ENCODE measurements at places on chromosomes 7 and 10. TPM values are rescaled to one million over a fixed set of nuclear protein-coding genes. Genes with fewer than 3 reads are reported as not detected.
A peak's percentile ranks its signal among the peaks of the same experiment; 100 is the strongest.

GRCh38 chr10:95819620-95820329 lies 63.8 kb downstream of the ENTPD1 start:
- no peak for DNase-seq

GRK5 gene
- total RNA-seq, result 8.4 TPM

GRCh38 chr7:137241655-137242360 lies 101.7 kb downstream of the PTN start:
- no peak for DNase-seq

HOXA5 gene
- total RNA-seq, result 0.50 TPM

NEUROD6 gene
- not detected for total RNA-seq

DNA sequence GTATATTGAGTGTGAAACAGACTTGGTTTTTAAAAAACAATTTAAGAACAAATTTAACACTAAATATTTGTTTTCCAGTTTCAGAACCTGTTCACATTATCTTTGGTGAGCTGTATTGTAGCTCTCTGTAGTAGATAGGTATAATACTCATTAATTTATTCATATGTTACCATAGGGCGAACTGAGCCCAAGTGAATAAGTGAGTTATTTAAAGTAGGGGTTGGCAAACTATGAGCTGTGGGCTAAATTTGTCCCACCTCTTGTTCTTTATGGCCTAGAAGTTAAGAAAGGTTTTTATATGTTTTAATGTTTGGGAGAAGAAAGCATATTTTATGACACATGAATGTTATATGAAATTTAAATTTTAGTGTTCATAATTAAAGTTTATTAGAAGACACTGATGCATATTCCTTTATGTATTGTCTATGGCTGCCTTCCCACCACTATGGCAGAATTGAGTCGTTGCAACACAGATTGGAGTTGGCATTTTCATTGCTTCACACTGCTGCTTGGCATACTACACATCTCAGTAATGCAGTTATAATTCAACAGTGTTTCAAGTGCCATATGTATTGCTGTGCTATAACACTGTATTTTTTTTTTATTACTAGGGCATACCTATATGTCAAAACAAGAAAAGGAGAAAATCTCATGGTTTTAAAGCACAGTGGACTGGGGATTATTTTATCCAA lies 146.5 kb downstream of the ADK start:
- DNase-seq, result no peak

DNA sequence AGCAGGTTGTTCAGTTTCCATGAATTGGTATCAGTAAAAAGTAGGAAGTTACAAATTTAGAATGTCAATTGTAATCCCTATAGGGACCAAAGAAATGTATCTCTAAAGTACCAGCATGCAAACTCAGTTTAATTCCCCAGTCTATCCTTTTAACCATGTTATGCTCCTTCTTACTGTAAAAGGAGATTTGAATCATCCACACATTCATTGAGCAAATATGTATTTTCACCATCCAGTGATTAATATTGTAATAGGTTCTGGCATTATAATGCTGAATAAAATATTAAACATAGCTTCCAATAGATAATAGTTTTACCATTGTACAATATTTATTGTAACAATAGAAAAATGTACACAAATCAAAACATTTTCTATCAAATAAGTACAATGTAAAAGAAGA lies 228.2 kb upstream of the SEMA3A start:
- DNase-seq, result no peak

DNA sequence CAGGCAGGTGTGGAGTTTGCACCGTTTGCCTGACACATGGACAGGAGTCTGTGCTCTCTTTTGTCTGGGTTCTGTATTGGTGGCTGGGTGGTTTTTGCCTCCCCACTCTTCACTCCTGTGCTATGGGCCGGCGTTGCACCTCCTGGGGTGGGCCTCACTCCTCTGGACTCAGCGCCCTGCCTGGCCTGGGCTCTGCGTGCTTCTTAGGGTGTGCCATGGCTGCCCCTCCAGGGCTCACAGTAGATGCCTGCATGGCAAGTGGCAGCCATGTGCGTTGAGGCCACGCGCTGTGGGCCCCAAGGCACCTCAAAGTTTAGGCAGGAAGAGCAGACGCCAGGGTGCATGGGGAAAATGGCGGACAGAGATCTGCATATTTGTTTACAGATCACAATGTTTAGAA lies 319.8 kb downstream of the ADARB2 start:
- DNase-seq, result no peak

AKR1C1 gene
- total RNA-seq, result 379 TPM

OPTN gene
- 34.8 TPM for total RNA-seq

- no peak for DNase-seq
These were observed 44.2 kb upstream of the FOXL3 start for GRCh38 chr7:245574-246295.

DNA sequence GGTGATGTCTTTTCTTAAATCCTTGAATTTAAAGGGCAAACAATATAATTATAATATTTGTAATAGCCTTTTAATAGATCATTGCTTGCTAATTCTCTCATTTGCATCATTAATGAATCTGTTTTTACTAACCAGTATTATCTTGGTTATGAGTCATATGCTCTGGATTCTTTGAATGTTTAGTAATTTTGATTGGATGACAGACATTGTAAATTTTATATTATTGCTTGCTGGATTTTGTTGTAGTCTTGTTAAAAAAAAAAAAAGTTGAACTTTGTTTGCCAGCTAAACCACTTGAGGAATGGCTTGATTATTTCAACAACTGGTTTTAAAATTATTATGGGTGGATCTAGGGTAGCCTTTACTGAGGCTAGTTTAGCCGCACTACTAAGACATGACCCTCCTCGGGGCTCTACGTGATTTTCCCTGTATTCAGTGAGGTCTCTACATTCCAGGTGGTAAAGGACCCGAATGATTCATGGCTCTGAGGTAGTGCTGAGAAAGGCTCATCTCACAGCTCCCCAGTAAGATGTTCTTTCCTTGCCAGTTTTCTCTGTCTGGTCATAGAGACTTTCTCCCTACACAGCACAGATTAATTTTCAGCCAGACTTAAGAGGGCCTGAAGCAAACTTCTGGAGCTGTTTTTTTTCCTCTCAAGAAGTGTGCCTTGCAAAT lies 8.5 kb downstream of the C10orf90 start:
- no peak for DNase-seq

C10orf143 gene
- total RNA-seq, result 2.9 TPM

DNA sequence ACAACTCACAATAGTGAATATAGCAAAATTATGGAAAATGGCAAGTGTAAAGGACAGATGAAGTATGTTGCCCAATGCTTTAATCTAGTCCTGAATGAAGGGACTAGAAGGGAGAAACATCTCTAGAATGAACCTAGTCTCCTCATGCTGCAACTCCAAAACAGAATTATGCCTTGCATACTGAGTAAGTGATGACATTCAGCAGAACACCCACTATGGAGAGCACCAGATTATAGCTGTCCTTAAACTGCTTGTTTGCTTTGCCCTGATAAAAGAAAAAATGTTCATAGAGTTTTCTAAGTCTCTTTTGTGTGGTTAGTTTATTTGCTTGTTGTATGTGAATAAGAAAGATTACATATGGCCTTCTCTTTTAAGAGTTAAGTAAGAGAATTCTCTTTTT lies 7.8 kb upstream of the HGF start:
- no peak for DNase-seq

GRCh38 chr7:30173058-30173897 lies 38.5 kb downstream of the MTURN start:
- DNase-seq, result no peak

GRCh38 chr7:68734431-68734830 lies 863.8 kb upstream of the AUTS2 start:
- DNase-seq, result no peak

GRCh38 chr10:72058347-72058898 lies 29.9 kb downstream of the SPOCK2 start:
- no peak for DNase-seq

NACAD gene
- 0.05 TPM for total RNA-seq

DNA sequence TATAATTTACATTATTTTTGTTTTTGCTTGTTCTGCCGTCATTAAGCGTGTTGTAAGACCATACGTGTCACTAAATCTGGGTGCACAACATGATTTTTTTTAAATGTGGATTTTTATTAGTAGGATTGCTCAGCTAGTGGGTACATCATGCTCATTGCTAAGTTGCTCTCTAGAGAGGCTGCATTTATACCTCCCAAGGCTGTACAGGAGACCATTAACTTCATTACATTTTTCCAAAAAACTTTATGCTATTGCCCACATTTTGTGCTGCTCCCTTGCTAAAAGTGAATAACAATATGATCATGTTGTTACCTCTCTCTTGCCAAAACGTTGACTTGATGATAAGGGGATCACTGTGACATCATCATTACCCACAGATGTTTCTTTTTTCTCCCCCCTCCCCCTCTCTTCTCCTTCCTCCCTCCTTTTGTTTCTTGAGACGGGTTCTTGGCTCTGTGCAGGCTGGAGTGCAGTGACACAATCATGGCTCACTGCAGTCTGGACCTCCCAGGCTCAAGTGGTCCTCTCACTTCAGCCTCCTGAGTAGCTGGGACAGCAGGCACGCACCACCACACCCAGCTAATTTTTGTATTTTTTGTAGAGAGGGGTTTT lies 65.1 kb downstream of the BMPR1A start:
- no peak for DNase-seq

GRCh38 chr10:113336549-113337130 lies 216.2 kb upstream of the HABP2 start:
- no peak for DNase-seq

ERVW-1 gene
- not detected for total RNA-seq

DNA sequence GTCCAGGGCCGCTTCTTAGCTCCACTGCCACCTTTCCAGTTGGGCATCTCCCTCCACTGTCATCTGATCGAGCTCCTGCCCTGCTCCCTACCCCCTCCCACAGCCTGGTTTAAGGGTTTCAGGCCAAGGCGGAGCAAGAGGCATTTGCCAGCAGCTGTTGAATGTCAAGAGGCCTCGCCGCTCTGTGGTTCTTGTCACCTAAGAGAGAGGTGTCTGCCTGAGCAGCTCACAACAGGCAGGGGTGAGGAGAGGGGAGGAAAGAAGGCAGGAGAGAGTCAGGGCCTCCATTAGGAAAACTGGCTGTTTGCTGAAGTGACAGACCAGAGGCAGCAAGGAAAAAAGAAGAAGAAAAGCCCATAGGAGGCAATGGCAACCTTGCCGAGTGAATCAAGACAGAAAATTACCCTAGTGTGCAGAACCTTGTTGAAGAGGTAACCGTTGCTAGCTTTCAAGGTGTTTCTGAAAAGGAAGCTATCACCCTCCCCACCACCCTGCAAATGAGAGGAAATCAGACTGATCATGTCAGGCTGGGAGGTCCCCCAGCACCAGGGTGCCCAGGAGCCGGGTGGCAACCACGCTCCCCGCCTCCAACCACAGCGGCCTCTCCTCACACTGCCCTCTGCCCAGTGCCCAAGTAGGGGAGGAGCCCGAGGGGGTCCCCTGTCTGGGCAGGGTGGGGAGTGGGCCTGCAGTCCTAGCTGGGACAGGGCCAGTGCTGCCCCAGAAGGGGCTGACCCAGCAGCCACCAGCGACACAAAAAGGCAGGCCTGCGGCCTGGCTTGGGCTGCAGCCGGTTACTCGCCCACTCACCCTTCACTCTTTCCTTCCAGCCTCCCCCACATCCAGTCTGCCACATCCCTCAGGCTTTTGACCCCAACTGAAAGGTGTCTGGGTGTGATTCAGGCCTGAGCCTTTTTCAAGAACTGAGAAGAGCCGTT lies 7.1 kb downstream of the GATA3 start:
- no peak for DNase-seq

DNA sequence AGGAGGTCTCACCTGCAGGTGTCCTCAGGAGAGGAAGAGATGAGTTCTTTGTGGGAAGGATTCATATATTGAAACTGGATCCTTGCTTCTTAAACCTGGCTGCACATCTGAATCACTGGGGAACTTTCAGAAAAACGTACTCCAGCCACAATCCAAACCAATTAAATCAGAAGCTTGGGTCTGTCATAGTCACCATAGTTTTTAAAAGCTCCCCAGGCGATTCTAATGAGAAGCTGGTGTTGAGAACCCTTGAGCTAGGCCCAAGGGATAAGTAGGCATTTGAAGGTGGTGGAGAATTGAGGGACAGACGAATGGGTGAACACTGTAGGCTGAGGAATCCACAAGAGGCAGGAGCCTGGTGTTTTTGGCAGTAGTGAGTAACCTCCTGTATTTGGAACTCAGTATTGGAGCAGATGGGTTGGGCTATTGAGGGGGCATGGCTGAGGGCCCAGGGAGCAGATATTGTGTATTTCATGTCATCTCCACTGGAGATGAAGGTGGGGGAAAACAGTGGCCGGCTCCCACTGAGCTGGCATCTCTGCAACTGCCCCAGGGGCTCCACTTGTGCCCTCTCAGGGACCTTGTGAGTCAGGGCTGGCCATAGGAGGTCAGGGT lies 14.5 kb downstream of the ADCYAP1R1 start:
- DNase-seq, result no peak

ITPRID1 gene
- total RNA-seq, result not detected

DNA sequence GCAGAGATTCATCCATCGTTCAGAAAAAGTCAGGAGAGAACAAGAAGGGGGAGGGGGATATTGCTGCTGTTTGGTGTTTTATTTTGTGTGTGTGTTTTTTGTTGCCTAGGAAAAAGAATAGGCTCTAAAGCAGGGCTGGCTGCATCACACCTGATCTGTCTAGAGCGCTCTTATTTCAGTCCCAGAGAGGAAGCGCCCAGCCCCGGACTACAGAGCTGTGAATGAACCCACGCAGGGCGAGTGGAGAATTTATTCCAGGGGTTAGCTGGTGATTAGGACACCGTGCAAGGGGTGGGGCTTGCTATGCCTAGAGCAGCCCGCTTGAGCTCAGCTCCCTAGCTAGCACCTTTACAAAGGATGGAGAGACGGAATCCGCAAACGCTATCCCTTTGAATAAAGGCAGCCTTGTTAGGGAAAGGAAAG lies 621 bp upstream of the FAM13C start:
- peak; percentile 75 for DNase-seq

Data from left lobe of liver (tissue), 2 donors.